ENCODE measurements at places on chromosomes 1 and 21.

DNA sequence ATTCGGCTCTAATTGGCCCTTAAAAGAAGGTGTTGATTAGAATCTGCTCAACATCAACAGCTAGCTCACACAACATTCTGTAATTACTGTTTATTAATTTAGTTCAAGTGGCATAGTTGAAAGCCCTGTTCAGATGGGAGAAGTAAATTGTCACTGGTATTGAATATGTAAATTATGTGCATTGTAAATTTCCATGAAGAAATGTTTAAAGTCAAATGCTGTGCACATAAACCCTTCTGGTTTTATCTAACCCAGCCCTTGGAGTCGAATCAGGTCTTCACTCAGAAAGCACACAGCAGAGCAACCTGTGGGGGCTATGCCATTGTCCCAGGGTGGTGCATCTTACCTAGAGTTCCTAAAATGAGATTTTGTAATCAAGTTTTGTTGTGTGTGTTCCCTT is 65.4 kb upstream of the LMO4 start:
- no peak for DNase-seq

GRCh38 chr1:198268784-198269645 is 112.2 kb downstream of the NEK7 start:
- DNase-seq: no peak

DNA sequence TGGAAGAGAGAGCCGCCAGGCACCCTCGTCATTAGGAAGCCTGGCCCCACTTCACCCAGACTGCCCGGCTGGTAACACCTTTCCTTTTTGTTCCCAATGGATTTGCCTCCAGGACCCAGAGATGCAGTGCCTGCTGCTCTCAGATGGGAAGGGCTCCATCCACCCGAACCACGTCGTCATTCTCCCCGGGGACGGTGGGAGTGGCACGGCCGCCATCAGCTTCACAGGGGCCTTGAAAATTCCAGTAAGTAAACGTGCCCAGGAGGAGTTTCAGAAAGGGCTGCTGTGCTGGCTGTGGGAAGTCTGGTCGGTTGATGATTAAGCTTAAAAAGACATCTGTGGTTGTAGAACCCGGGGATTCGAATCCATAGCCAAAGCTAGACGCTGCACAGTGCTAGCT is 45.2 kb downstream of the SLC37A1 start:
- no peak for DNase-seq

DNA sequence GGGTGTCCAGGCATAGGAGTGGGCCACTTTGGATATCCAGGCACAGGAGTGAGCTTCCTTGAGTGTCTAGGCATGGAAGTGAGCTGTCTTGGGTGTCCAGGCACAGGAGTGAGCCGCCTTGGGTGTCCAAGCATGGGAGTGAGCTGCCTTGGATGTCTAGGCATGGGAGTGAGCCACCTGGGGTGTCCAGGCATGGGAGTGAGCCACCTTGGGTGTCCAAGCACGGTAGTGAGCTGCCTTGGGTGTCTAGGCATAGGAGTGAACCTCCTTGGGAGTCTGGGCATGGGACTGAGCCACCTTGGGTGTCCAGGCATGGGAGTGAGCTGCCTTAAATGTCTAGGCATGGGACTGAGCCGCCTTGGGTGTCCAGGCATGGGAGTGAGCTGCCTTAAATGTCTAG is 146.3 kb downstream of the C1orf94 start:
- DNase-seq: no peak

DNA sequence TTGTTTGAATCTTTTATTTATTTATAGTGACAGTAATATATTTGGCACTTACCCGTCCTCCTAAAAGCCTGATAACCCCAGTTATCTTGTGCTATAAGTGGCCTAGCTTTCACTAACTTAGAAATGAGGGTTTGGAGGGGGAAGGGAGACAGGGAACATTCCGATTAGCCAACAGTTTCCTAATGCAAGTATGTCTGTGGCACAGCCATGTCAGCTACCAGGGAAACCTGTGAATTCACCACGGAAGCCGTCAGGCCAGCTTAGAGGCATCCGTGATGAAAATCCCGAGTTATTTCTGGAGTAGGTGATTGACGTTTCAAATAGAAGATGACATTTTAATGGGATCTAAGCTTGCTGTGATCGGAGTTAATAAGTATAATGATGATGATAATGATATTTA is 39.4 kb upstream of the BCL10 start:
- no peak for DNase-seq

DNA sequence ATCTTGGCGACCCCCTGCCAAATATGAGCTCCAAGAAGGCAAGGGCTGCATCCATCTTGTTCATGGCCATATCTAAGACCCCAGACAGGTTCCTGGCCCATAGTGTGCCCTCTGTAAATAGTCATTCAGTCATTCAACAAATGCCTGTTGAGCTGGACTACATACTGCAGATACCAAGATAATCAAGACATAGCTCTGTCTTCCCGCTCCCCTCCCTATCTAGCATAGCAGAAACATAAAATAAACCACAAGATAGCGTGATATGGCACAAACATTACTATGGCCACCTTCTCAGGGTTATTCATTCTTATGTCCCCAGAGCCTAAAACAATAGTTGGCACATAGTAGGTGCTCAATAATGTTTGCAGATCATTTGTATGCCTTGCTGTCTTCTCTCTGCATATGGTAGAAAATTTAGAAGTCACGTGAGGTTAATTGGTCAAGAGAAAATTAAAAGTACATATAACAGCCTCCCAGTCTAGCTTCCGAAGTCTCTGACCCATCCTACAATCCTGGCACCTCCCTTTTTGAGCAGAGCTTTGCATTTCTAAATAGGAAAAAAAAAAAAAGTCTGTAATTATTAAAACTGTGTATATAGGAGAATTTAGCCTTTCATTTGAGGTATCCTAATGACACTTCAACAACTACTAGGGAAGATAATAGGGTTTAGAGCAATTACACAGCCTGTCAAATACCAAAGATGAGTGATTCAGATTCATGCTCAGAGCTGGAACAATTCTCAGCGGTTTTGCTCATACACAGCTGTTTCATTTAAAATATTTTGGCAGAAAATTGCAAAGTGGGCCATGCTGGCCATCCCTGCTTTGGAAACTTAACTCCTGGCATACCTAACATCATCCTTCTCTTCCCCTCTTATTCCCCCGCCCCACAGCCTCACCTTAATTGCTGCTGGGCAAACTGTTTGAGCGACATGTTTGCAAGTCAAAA is 219.0 kb downstream of the KAZN start:
- DNase-seq: no peak

DNA sequence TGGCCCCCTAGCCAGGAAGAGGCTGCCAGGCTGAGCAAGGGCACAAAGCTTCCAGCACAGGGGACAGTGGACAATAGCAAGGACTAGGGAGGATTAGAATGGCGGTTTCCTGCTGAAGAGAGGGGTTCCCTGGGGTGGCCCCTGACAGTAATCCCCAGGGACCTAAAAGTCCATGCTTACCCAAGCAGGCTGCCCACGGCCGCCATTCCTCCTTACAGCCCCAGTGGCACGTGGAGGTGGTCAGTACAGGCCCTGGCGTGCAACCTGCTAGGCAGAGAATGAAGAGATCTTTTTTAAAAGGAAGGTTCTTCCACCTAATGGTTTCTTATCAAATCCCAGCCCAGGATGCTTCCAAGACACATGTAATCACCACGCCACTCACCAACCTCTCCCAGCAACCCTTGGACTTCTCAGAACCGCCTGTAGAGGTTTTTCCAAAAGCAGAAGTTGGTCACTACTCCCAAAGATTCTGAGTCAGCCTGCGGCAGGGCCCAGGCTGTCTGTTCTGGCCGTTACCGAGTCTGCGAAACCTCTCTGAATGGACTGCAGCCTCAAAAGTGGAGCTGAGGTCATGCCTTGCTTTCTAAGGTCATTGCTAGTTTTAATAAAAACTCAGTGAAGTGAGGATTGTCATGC is 926 bp downstream of the MRPL55 start:
- DNase-seq: no peak

DNA sequence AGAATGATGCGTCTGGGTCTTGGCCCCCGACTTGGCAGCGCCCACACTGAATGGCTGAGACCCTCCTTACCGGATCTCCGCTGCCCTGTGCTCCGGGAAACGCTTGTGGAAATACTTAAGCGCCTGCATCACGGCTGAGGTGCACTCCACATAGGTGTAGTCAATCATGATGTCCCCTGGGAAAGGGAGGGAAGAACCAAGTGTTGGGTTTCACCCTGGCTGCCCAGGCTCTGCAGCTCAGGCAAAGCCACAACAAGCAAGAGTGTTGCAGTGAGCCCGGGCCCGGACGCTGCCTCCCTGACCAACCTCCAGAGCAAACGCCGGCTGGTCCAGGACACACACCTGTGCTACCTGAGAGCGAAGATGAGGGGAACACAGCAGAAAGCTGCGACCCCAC is 21.5 kb upstream of the SPATC1L start:
- no peak for DNase-seq

DNA sequence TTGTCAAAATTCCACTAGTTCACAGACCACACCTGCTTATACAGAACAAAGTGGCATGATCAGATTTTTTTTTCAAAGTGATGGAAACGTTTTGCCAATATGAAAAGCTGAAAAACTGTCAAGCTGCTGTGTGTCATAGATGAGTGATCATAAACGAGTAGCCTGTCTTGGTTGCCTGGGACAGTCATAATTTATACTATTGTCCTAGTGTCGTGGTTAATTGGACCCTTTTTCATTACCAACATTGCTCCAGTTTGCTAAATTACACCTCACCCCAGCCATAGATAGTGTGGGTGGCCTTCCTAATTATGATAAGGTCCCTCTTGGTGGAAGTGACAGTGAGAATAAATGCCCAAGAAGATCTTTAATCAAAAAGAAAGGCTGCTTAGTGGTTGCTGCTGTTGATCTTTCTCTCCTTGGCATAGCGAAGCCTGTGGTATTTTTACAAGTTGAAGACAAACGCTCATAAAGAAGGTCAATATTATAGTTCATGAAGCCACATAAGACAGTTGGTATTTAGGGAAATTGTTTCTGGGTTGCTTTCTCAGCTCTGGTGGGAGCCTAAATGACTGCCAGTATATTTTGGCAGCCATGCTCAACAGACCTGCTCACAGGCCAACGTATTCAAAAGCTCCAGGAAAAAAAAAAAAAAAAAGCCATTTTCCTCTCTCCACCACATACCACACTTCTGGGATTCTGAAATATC is 478.1 kb downstream of the PLA2G4A start:
- no peak for DNase-seq

GRCh38 chr1:55702064-55702463 is 486.9 kb upstream of the USP24 start:
- DNase-seq: no peak

- DNase-seq: no peak
Observed at GRCh38 chr21:34191876-34192275, 118.5 kb downstream of the MRPS6 start.

DNA sequence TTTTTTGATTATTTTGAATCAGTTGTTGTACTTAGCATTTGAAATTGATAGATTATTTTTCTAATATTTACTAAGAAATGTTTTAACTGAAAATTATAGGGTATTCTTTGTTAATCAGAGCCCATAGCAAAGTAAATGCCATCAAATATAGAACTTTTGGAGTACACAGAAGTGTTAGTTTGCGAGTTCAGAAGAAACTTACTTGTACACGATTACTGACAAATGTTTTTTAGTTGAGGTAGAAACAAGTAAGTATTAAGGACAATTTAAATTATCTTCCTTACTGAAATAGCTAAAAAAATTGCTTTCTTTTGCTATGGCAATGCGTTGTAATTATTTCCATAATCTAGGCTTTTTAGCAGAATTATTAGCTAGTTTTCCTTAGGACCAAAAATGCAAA is 692.2 kb downstream of the USP25 start:
- DNase-seq: no peak

DNA sequence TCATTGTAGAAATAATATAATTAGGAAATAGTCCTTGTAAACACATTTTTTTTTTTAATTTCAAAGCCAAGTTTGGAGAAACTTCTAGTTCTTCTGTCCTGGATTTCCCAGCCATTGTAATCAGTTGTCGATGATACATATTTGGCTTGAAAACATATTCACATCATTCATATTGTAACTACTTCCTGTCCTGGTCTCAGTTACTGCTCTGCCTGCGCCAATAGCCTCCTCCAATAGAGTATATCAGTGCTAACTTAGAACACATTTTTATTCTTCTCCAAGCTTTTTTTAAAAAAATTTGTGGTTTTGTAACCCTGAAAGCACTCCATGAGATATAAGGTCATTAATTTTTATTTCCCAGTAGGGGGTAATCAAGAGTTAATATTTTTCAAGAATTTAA is 46.1 kb upstream of the FMO2 start:
- DNase-seq: no peak

DNA sequence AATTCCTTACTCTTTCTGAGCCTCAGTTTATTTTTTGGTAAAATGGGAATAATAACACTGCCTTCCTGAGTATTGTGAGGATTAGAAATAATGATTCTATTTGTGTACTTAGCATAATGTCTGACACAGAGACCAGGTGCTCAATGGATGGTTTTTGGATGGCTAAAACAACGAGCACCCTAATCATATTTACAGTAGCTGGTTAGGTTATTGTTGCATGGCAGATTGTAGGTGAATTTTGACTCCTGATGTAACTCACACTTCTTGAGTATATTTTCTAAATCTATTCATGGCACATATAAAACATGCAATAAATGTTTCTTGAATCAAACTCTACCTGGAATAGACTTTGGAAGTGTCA is 11.9 kb upstream of the DUSP10 start:
- DNase-seq: no peak

DNA sequence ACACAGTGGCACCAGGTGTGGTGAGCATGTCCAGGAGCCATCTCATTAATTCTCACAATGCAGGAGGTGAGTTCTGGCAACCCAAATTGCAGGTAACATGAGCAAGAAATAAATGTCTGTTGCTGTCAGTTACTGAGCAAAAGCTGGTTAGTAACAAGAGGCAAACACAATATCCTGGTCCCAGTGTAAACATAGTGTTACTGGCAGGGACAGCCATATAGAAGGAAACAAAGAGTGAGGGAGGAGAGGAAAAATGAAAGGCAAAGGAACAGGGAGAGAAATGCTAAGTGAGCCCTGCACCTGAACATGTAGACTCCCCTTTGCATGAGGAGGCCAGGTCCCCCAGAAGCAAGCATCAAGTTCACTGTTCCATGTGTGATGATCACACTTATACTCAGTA is 203.6 kb downstream of the TRABD2B start:
- DNase-seq: no peak

DNA sequence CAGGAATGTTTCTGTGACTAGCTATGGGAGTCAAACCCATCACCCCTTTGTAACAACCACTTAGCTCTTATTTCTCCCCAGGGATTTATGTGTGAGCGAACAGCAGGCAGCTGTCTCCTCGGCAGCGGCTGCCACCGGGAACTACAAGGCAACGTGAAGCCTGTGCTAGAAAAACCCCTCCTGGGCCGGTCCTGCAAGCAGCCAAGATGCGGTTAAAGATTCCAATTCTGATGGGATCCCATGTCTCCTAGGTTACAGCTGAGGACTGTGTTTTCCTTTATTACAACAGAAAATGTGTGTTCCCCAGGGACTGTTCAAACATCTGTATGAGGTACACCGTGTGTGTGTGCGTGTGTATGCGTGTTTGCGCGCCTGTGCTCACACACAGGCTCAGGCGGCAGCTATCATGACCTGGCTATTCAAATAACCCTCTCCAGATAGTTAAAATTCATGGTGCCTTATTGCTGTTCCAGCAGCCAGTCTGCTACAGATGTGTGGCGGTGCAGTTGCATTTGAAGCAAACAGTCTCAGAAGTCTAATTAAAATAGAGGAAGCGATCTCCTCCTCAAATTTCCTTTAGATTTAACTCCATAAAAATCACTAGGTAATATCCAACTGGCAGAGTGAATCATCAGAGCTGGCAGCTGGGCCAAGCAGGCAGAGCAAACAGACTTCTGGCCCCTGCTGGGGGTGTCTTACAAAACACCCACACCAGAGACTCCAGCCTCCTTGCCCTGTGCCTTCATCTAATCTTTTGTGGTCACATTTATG is 68.0 kb downstream of the LMX1A start:
- no peak for DNase-seq

Measured in activated CD8-positive, alpha-beta memory T cell treated with anti-CD3 and anti-CD28 coated beads for 1 hour (primary cell).